NCI-H1092 (cell line): ENCODE measurements at places on chromosomes 6 and 20.

- no peak for DNase-seq
Measured at GRCh38 chr6:28134716-28135115, 7.0 kb upstream of the ZKSCAN8 start.

DNA sequence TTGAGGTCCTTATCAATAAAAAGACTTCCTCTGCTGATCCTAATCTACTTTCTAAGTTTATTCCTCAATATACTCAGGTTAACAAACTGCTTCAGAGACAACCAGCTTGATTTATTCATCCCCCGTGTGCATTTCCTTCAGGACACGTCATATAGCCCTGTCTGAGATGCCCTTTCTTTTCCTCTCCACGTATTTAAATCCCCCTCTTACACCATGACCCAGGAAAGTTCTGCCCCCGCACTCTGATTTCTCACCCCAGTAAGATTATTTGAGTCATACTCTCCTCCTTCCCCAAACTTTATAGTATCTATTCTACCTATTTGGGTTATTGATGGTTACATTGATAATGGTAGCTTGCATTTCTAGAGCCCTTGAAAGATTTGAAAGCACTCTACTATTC, 9.8 kb upstream of the CGA start:
- DNase-seq = no peak

GRCh38 chr6:119830494-119831295, 481.1 kb upstream of the MAN1A1 start:
- no peak for DNase-seq

GRCh38 chr6:37611516-37611915, 86.2 kb downstream of the MDGA1 start:
- DNase-seq = no peak

DNA sequence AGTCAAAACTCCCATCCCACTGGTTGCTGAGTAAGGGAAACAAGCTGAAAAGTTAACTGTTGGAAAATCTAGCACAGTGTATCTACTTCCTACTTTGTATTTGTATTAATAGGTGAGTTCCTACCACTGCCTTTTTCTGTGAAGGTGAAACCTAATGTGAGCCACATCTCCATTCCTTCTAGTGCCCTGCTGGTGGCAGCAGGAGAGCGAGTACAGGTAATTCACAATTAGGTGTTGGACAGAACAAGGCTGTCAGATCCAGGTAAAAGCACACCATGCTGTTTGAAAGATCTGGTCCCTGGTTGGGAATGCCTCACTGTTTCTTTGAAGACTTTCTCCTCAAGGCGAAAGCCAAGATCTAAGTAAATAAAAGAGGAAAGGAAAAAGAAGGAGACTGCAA, 528.4 kb downstream of the PKHD1 start:
- no peak for DNase-seq

DNA sequence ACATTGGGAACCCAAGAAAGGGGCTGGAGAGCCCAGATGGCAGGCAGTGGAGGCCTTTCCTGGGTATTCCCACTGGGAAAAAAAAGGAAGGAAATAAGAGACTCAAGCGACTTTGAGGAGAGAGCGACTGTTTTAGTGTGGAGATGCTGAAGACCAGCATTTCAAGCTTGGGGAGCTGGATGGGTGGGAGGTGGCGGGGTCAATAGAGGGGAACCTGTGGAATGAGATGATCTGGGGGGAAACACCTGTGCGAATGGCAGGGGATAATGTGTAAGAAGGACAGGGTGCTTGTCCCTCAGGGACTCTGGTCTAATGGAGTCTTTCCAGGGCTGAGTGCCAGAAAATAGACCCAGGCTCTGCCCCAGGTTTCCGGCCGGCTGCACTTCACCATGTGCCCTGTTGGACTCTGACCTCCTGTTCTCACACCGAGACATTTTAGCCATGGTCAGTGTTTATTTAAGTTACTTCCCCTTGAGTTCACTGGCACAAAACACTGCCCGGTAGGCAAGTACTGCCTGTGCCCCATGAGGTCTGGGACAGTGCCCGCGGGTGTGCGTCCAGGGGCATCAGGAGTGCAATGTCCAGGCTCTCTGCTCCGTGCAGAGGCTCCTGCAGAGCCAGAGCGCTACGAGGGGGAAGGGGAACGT, 50.4 kb upstream of the NKX2-2 start:
- no peak for DNase-seq

GRCh38 chr6:30759575-30760239, 15.4 kb upstream of the IER3 start:
- no peak for DNase-seq

GRCh38 chr6:28597217-28597835, 71.6 kb downstream of the GPX5 start:
- DNase-seq = peak; percentile 1

- DNase-seq = no peak
Measured at GRCh38 chr6:2715737-2716136, 35.0 kb downstream of the MYLK4 start.

DNA sequence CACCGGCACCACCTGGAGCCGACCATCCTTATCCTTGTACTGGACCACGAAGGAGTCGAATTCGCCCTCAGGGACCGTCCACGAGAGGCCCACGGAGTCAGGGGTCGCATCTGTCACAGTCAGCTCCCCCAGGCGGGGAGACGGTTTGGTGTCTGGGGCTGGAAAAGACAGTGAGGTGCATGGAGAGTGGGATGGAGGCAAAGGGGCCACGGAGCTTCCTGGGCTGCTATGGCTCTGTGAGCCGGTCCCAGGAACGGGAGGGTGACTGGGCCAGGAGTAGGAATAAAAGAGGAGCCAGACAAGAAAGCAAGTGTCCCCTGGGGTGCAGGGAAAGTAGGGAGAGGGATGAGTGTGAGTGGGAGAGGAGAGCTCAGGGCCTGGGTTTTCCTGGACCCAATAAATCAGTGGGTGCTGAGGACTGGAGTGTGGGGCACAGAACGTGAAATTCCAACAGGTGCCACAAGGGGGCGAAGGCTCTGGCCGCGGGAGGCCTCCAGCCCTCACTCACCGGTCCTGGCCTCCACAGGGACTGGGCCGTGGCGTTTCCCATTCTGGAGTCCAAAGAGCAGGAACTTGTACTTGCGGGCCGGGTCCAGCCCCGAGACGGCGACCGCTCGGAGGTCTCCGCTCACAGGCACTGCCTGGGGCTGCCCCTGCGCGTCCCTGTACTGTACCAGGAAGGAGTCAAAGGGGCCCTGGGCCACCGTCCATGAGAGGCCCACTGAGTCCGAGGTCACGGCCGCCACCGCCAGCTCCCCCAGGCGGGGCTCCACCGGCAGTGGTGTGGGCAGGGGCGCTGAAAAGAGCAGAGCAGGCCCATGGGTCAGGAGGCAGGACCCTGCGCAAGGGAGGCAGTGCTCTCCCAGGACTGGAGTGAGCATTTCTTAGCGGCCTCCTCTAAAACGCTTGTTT, 9.9 kb downstream of the CYP21A2 start:
- peak; percentile 1 for DNase-seq

GRCh38 chr6:40037271-40037670, 103.0 kb upstream of the MOCS1 start:
- DNase-seq = no peak

DNA sequence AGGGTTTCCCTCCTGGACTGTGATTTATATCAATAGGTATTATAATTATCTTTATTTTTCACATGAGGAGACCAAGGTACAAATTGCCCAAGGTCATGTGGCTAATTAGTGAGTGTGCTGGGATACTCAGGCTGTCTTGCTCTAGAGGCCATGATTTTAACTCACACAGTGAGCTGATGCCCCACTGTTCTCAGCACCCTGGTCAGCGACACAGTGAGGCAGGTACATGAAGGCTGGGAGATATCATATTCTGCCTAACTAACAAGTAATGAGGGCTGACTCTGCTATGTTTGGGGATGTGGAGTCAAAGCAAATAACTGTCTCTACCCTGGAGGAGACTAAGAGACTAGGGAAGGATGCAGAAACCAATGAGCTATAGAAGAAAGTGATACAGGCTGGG, 501.1 kb downstream of the PTPRT start:
- DNase-seq = no peak

DNA sequence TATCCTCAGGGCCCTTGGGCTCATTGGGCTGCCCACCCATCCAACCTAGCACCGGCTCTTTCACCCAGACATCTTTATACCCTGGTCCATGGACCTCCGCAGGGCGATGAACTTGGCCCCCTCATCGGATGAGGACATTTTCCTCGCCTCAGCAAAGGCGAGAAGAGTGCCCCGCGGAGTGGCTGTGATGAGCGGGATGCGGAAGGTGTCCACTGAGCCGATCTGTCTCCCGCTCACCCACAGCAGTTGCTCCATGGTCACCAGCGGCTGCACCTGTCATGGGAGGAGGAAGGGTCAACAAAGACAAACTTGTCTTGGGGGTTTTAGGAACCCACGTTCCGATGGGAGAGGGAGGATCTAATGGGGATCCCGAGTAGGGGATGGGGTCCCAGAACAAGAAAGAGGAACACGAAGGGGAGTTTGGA, 690 bp downstream of the NEU1 start:
- no peak for DNase-seq

DNA sequence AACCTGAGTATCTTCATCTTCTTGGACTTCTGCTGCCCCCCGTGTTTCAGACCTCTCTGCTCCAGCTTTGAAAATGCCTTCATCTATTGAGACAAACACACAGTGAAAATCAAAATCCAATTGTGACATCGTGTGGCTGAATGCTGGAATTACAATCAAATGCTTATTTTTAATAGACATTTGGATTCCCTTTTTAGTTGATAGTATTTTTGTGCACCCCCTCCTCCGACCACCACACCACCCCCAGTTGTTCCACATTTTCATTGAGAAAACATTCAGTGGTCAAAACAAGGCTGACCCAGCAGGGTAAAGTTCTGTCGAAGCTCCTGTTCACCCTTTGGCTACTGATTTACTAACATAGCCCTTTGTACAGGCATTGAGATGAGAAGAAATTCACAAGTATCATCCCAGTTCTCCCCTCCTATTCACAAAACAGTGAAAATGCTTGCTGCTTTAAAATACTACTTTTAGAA, 79.0 kb downstream of the NRSN1 start:
- DNase-seq = peak; percentile 23

DNA sequence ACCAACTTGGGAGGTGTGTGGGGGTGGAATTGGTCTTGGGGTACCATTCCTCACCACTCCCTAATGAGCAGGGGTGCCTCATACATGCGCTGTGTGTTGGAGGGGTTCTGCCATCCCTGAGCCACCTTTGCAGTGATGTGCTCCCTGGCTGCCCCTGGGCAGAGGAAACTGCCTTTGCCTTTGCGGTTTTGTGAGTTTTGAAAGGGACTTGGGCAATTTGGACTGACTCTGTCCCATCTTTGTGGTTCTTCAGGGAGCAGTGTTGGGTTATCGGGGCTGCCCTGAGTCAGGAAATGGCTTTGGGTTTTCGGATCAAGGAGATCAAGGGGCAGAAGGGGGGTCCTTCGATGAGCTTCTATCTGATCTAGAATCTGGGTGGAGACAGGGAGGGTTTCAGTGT, 3.9 kb upstream of the PHACTR3 start:
- no peak for DNase-seq

- no peak for DNase-seq
Measured at GRCh38 chr20:35739294-35740163, 2.5 kb downstream of the RBM39 start.

GRCh38 chr6:465531-466348, 74.2 kb downstream of the IRF4 start:
- DNase-seq = no peak

GRCh38 chr6:137303441-137303840, 84.3 kb upstream of the IFNGR1 start:
- DNase-seq = no peak

- DNase-seq = no peak
Measured at GRCh38 chr6:36622901-36623546, 28.9 kb downstream of the SRSF3 start.

DNA sequence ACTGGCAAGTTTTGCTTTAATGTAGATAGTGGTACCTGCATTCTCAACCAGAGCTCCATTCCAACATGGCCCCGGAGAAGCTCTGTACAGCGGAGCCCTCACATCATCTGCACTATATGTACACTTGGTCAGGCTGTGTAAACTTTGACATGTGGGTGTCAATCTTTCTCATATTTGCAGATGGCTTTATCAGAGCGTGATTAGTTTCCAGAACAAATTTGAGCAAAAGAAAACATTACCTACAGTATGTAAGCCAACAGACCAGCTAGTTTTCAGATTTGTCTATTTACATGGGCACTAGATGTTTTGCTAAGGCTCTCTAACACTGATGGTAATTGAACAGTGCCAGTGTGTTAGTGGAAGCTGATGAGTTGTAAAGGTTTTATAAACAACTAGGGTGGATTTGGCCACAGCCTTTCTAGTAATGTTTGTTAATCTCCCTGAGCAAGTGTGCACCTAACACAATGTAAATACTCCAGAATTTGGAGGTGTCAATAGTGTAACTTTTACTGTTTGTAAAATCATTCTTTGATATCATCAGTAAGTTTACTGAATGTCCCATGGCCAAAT, 131.8 kb downstream of the FOXA2 start:
- DNase-seq = no peak

GRCh38 chr6:141498977-141499376, 633.7 kb upstream of the GJE1 start:
- DNase-seq = no peak

DNA sequence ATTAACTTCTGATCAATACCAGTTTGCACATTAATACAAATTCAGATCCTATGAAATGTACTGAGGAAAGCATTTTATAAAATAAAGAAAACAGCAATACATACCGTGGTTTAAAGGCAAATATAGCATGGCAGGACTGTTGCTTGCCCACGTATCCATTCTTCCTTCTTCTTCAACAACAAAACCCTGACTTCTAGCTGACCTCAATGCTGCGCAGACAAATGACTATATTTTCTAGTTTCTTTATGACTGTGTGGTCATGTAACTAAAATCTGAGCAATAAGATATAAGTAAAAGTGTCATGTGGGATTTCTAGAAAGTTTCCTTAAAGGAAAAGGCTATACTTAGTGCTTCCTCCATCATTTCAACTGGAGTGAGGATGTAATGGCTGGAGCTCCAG, 85.0 kb downstream of the CDC40 start:
- no peak for DNase-seq

GRCh38 chr6:169589293-169589692, 112.5 kb downstream of the WDR27 start:
- peak; percentile 48 for DNase-seq

- no peak for DNase-seq
Measured at GRCh38 chr20:62103508-62104233, 18.6 kb upstream of the LSM14B start.

- DNase-seq = no peak
Measured at GRCh38 chr6:15621203-15622044, 41.4 kb downstream of the DTNBP1 start.

DNA sequence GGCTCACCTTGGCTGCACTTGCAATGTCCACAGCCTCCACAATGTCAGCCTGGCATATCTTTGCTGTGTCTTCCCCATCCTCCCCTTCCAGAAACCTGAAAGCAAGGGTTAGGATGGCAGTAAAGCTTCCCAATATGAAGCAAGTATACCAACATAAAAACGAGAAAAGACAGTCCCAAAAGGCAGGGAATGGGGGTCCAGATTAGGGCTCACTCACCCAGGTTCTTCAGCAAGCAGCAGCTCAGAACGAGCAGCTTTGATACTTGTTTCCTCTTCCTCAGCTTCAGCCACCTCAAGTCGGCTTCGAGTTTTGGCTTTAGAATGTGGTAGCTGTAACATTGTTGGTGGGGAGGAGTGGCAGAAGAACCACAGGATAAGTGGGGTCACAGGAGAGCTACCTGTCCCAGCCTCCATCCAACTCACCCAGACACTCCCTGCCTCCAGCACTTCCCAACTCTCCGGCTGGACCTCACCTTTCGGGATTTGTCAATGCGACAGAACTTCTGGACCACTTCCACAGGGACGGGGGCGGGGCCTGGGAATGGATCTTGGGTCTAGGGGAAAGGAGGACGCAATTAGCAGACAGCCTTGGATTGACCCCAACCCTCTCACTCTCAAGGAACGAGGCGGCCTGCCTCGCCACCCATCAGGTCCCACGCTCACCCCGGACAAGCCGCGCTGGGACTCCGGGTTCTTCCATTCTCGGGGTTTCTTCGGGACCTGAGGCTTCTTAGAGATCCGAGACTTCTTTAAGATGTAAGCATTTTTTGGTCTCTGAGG, 708 bp downstream of the WDR46 start:
- DNase-seq = no peak
